ENCODE measurements at places on chromosomes 3 and 15.

DNA sequence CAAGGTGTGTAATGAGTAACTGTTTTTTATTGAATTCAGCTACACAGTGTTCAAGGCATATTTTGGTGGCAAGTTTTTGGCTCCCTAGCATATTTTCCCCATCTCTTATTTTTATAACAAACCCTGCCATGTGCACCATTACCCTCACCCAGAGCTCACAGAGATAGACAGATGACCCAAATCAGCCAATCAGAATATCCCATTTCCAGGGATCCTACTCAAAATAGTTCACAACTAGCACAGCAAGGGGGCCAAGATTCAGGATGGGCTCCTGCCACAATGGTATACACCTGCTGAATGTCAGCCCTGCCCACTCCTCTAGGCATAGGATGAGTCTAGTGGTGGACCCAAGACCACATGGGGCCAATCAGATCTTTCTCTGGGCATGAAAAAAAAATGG lies 78.8 kb upstream of the SETMAR start:
- DNase-seq = no peak

- DNase-seq = no peak
These were observed 439.7 kb upstream of the FRG2C start for GRCh38 chr3:75224412-75224811.

DNA sequence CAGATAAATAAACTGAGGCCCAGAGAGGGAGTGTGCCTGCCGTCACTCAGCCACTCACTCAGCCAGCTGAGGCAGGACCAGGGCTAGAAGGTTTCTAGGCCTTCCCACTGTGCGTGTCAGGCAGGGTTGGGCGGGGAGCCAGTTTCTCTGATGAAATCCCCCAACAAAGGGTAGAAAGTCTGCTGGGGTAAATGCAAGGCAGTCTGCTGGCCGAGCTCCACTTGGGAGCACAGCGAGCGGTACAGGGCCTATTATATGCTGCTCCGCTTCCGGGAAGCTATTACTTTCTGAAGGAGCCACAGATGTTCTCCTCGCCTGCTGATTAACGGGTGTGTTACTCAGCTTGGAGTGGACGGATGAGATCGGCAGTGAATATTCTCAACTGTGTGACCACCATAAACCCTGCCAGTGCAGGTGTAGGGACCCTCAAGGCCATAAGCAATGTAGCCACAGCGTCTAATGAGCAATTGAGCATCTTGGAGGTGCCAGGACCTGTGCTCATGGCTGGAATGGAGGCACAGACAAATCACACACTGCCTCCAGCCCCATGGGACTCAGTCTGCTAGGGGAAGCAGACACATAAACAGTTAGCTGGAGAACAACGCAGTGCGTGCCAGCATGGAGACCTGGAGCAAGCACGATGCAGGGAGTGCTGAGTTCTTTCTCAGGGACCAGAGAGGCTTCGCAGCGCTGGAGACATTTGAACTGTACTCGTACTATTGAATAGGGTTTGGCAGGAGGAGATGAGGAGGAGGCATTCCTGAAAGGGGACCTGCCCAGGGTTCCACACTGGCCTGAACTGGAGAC lies 42.1 kb downstream of the CORO2B start:
- no peak for DNase-seq

- DNase-seq = no peak
These were observed 89.0 kb upstream of the FNDC3B start for GRCh38 chr3:171950373-171950772.

DNA sequence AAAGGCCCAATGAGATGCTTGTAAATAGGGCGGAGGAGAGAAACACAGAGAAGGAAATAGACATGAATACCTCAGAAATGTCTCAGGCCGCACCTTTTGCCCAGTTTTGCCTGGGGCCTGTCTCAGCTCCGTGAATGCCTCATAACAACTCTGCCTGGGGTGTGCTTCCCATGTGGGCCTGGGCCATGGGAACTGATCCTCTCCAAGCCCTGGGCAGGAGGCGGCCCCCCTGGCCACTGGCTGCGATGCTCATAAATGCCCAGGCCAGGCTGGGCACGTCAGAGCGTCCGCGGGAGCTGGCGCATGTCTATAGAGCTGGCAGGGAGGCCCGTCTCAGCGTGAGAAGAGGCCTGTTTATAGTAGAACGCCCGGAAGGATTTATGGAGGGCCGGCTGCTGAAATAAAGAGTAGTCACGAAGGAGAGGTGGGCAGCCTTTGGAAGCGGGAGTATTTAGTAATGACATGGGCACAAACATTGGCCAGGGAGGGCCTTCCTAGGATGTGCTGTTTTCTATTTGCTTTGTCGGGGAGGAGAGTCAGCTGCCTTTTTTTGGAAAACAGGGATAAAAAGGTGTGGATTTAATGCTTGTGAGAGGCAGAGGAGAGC lies 85.9 kb upstream of the IGF1R start:
- no peak for DNase-seq

GRCh38 chr15:65945616-65946015 lies 76.3 kb downstream of the RAB11A start:
- DNase-seq = no peak

GRCh38 chr15:41895957-41896356 lies 2.1 kb upstream of the SPTBN5 start:
- no peak for DNase-seq

GRCh38 chr15:67862750-67863441 lies 23.1 kb upstream of the RNU6-1 start:
- no peak for DNase-seq

- DNase-seq = no peak
These were observed 835.6 kb downstream of the IGSF11 start for GRCh38 chr3:118199044-118199443.

- DNase-seq = no peak
These were observed 477.6 kb upstream of the KCNMB2 start for GRCh38 chr3:178058629-178059028.

DNA sequence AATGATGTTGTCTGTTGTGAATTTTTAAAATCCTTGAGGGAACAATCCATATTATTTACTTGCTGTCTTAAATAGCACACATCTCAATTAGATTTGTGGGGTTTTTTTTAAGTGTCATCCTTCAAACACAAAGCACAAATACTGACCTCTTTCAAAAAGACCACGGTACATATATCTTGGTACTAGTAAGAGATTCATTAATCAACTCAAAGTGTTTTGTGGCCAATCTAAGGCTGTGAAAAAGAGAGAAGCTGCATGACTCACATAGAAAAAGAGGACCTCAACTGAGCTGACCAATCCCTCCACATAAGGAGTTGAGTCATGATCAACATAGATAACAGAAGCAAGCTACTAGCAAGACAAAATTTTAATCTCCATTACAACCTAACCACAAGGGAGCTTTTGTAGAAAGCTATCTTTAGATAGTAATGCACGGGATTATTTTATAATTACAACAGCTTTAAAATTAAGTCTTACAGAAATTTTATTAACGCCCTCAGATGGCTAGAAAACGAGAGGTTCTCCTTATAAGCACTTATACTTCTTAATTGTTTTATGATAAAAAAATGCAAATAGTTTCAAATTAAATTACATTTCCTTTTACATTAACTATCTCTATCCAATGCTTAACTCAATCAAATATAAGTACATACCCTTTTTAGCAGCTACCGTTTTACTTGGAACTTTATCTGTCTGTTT lies 60.5 kb downstream of the TOP2B start:
- no peak for DNase-seq

GRCh38 chr3:10234526-10235230 lies 13.6 kb upstream of the TATDN2 start:
- DNase-seq = no peak

- no peak for DNase-seq
These were observed 69.7 kb downstream of the RPLP1 start for GRCh38 chr15:69522361-69522760.

DNA sequence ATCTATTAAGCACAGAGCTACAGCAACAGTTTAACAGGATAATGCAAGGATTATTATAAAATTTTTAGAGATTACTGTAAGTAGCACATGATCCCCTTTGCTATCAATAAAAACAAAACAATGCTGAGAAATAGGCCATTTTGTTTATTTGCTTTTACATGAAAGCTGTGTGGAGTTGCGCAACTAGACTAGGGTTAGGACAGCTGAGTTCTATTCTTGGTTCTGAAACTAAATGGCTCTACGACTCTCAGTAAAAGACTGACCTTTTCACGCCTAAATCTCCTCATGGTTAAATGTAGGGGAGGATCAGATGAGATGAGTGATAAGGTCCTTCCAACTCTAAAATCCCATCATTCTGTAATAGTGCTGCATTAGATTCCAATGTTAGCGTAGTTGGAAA lies 25.0 kb downstream of the KCNMB2 start:
- no peak for DNase-seq

DNA sequence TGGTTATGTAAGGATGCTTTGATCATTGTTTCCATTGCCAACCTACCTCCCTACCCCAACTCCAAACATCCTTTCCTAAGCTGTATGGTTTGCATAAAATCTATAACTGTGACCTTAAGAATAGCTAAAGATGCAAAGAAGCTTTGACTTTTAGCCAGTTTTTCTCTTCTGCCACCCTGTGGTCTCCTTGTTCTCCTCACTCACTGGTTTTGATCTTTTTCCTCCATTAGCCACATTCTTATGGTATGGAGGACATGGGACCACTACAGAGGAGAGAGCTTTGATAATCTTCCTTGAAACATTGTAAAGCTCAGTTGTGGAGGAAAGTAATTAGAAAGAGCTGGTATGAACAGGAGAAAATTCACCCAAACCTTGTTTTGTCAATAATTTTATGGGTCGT lies 115.9 kb downstream of the NEK11 start:
- no peak for DNase-seq

DNA sequence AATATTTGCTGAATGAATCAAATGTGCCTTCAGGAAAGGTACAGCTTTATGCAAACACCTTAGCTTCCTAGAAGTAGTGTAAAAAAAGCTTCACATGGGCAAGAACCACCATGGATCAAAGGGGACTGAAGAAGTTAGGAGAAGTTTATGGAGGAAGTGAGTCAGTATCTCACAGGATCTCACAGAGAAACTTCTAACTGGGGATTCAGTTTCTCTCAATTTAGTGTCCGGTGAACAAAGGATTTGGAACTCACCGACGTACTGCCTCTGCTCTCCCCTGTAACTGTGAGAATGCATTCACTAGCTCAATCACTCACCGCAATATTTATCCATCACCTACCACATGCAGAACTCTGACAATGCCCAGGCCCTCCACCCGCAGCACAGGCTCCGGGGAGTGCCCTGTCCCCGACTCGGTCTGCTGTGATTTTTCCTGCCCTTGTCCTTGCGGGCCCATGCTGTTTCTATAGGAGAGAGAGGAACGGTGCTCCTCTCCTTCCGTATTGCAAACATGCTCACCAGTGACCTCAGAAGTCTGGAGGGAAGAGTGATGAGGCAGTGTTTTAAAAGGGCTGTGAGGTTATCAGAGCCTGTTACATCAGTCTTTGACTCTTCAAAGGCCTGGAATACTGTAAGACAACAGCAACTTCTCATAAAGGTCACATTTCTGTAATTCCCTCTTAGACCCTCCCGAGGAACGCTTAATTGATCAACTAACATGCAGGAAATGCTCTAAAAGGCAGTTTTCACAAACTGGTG lies 222.5 kb upstream of the ICE2 start:
- DNase-seq = no peak

DNA sequence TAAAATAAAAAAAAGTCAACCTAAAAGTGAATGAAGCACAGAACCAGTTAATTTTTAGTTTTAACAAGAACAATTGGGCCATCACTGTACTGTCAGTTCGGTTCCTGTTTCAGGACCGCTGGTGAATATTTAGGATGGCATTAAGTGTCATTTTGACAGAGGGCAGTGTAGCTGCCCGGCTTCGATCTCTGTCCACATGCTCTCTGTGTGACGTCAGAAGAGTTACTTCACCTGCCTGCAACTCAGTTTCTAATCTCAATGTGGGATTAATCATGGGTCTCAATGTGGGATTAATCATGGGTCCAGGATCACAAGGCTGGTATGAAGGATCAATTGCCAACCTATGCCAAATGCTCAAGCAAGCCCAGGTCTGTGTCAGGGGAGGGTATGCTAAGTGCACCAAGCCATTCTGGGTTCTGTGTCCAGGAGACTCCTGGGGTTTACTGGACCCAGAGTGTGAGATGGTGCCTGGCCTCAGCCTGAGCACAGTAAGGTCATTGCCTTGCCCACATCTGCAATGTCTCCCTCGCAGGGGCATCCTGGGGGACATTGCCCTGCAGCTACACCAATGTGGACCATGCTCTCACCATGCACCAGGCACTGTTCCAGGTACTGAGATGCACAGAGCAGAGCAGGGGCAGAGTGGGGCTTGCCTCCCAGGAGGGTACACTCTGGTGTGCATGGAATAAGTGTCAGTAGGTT lies 8.1 kb downstream of the GABRA5 start:
- DNase-seq = no peak

- DNase-seq = no peak
These were observed 3.7 kb downstream of the HRG start for GRCh38 chr3:186669378-186670084.

- no peak for DNase-seq
These were observed 28.1 kb downstream of the ZNF589 start for GRCh38 chr3:48268936-48269561.

GRCh38 chr3:118734664-118735063 lies 300.0 kb downstream of the IGSF11 start:
- DNase-seq = no peak

GRCh38 chr3:170712336-170712735 lies 126.5 kb upstream of the SLC7A14 start:
- DNase-seq = no peak

- DNase-seq = no peak
These were observed 540 bp upstream of the PPP1R2 start for GRCh38 chr3:195543500-195544229.

DNA sequence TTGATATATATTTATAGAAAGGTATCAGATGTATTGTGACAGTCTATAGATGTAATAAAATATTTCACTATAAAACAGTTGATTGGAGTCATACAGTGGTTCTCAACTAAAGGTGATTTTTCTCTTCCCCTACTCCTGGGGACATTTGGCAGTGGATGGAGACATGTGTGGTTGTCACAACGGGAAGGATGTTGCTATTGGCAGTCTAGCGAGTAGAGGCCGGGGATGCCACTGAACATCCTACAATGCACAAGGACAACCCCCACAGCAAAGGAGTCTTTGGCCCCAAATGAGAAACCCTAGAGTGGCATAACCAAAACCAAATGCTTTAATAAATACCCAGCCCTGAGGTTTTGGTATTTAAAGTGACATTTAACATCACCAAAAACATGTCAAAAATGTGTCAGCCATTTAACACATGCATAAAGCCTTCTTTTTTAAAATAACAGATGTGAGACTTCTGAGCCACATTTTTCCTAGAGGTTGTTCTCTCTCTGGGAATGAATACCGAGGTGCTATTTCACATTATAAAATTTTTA lies 367.5 kb downstream of the PTPRG start:
- DNase-seq = no peak

- no peak for DNase-seq
These were observed 503.2 kb downstream of the OTOL1 start for GRCh38 chr3:161999846-162000245.
